K562 (cell line): ENCODE measurements at places on chromosomes 6 and 20. TPM values are rescaled to one million over a fixed set of nuclear protein-coding genes. Genes with fewer than 3 reads are reported as not detected.

- DNase-seq, result no peak
Observed at GRCh38 chr6:170029416-170030283, 261.2 kb downstream of the DLL1 start.

DNA sequence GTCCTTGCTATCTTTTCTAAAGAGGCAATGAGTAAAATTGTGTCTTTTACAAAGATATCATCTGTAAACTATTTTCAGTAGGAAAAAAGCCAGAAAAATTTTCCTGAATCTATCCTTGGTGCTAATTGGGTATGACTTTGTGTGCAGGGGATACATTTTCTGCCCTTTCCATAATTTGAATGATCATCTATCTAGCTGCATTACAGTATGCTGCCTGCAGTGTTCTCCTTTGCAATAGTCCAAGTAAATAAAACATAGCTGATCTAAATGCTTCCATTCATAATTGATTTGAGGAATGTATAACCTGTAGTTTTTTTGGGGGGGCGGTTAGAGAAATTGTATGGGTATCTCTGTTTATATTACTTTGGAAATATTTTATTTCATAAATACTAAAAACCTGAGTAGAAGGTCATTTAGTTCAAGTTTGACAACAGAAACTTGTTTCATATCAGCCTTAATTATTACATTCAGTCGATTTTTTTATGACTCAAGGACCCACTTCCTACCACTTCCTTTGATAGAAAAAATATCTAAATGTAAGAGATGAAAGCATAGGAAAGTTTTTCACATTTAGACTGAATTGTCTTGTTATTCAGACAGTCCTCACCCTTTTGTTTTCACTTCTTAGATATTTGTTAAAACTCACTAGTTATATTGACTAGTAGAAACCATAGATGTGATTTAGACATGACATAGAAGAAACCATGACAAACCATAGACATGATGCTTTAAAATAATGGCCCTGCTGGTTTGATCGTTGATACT is 75.3 kb downstream of the AIG1 start:
- DNase-seq, result no peak

- DNase-seq, result peak; percentile 85
Observed at GRCh38 chr6:42260396-42260888, 42.8 kb upstream of the MRPS10 start.

GRCh38 chr20:53944796-53945195 is 125.6 kb downstream of the BCAS1 start:
- DNase-seq, result no peak

- DNase-seq, result no peak
Observed at GRCh38 chr20:48921883-48922820, 641 bp downstream of the ARFGEF2 start.

The AGER gene
- 7.8 and 11.5 TPM in 2 replicates for total RNA-seq

The CRYBG1 gene
- 0.18 and 0.33 TPM in 2 replicates for total RNA-seq

The DNAH8 gene
- 2.8 and 2.9 TPM in 2 replicates for total RNA-seq

The RSPH4A gene
- 0.11 TPM in 2 replicates for total RNA-seq
